NCI-H69 (cell line): ENCODE measurements at places on chromosomes 1 and 21.

DNA sequence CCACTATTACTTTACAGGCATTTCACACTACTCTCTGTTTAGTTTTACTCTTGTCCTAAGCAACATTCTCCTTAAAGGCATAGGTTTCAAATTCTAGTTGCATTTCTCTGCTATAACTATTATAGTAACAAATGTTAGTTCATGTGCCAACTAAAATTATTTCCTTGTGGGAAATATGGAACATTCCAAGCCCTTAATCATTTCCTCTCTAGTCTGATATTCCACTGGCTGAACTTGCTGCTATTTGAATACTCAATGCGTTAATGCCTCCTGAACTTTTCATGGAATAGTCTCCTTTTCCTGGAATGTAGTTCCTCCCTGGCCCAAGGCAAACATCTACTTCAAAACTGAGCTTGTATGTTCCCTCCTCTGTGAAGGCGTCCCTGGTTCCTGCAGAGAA lies 19.3 kb upstream of the TBX19 start:
- DNase-seq, result no peak

DNA sequence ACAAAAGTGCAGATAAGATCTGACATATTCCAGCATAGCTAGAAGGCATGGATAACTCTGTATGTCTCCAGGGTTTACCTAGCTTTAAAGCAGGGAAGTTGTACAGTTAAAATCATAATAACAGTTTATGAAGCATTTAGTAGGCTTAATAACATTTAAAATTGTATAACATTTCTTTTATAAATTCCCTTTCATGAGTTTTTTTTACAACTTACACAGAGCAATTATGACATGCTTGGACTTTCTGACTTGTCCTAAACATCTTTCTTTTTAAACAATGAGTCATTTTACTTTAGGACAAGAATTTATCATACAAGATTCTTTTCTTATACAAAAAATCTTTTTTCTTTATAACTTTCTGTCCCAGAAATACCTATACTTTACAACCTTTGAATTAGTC lies 408.5 kb upstream of the NEGR1 start:
- no peak for DNase-seq

- no peak for DNase-seq
Observed at GRCh38 chr1:224816062-224816461, 113.4 kb upstream of the DNAH14 start.

DNA sequence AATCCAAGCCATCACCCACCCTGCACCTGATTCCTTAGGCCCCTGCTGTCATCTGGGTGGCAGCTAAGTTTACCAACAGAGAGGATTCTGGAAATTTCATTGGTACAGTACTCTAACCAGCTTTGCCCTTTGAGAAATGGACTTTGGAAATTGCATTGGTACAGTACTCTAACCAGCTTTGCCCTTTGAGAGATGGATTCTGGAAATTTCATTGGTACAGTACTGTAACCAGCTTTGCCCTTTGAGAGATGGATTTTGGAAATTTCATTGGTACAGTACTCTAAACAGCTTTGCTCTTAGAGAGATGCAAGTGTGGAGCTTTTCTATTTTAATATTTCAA lies 42.5 kb downstream of the MAB21L3 start:
- DNase-seq, result no peak

DNA sequence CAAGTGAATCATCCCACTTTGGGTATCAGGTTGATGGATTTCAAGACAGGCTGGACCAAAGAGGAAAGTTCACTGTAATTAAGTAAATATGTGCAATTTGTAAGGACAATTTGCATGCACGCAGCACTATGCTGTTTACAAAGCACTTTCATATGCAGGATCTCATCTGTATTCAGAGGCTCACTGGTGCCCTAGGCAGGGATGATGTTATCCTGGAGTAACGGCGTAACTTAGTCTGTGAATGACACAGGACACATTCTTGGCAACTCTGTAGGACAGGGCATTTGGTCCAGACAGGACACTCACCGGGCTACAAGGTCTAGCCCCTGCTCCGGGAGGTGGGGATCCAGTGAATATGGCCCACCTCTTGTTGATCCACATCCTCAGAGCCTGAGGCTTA lies 365.4 kb upstream of the DUSP10 start:
- DNase-seq, result peak; percentile 47

GRCh38 chr1:153934746-153935145 lies 11.8 kb downstream of the DENND4B start:
- no peak for DNase-seq

DNA sequence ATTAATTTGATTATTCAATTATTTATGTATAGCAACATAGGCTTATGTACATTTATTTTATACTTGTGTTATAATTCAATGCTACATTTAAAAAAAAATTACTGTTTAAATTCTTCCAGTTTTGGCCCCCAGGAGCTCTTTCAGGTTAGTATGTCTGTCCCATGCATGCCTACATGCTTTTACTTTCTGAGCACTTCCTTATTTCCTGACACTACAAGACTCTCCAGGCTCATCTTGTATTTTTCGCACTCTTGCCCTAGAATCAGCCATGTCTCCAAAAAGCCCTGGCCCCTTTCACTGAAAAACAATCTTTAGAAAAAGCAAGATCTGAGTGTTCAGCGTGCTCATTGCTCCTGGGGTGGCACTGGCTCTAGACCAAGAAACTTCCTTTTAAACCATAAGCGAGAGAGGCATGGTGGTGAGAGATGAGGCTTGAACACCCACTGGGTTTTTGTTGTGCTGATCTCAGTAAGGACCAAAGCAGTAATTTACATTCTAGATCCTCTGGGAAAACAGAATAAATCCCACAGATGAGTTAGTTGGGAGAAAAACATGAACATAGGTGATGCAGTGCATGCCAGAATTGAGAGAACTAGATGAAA lies 95.0 kb downstream of the SLC30A10 start:
- DNase-seq, result peak; percentile 81

- peak; percentile 30 for DNase-seq
Observed at GRCh38 chr1:207025146-207025880, 7.2 kb downstream of the C1orf116 start.

- DNase-seq, result no peak
Observed at GRCh38 chr1:164604541-164604940, 45.6 kb downstream of the PBX1 start.

DNA sequence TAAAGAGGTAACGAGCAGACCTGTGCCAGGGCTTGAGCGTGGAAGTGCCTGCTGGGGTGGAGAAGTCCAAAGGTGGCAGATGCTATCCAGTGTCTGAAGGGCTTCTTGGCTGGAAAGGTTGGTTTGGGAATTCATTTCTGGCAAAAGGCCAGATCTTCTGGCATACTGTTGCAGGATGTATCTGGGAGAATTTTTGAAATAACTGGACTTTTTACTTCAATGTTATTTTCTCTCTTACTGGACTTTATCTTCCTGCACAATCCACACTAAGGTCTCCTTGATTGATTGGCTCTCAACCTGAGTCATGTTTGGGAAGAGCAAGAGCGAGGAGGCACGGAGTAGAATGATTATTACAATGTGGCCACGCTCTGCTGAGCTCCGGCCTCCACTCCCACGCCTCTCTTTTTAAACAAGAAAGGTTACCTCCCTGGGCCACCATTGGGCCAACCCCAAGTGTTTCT lies 278.4 kb downstream of the TM2D1 start:
- DNase-seq, result peak; percentile 14

GRCh38 chr1:19153169-19153568 lies 56.9 kb downstream of the UBR4 start:
- DNase-seq, result no peak

DNA sequence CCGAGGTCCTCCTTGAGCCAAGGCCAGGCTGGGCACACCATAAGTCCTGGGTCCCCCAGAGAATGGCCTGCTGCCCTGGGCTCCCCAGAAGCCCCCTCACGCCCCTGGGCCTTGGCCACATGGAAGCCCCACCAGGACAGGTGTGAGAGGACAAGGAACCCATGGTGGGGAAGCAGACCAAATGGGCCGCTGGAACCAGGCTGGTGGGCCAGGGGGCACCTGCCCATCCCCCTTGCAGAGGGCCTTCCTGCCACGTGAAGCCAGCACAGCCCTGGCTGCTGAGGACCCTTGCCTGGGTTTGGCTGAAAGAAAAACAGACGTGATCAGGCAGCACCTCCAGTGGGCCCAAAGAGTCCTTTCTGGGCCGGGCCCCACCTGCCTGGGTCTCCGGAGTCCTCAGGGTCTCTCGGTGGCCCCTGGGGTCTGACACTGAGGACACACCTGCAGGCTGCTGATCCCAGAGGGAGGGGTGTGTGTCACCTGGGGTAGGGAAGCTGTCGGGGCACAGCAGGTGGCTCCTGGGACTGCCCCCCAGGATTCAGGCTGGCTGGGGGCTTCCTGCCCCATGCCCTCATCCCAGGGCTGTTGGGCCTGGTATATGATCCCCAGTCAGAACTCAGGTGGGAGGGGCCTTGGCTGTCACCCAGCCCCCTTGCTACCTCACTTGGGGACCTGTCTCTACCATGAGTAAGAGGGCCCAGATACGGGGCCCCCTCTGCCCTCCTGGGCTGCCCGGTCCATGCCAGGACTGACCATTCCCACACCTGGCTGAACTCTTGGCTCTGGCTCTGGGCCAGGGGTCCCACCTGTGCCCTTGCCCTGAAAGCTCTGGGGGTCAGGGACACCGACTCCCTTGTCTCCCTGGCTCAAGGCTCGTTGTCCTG lies 3.3 kb upstream of the SMYD3 start:
- no peak for DNase-seq

DNA sequence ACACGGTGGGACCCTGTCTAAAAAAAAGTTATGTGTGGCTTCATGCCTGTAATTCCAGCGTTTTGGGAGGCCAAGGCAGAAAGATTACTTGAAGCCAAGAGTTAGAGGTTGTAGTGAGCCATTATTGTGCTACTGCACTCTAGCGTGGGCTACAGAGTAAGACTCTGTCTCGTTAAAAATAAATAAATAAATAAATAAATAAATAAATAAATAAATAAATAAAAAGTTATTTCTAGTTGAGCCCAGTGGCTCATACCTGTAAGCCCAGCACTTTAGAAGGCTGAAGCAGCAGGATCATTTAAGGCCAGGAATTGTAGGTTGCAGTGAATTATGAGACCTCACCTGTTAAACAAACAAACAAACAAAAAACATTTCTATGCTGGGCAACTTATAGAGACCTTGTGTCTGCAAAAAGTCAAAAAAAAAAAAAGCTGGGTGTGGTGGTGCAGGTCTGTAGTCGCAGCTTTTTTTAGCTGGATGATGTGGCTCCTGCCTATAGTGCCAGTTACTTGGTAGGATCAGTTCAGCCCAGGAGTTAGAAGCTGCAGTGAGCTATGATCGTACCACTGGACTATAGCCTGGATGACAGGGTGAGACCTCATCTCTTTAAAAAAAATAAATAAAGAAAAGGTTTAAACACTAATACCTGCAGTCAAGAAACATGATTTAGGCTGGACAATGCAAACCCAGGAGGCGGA lies 25.6 kb downstream of the GON4L start:
- no peak for DNase-seq

DNA sequence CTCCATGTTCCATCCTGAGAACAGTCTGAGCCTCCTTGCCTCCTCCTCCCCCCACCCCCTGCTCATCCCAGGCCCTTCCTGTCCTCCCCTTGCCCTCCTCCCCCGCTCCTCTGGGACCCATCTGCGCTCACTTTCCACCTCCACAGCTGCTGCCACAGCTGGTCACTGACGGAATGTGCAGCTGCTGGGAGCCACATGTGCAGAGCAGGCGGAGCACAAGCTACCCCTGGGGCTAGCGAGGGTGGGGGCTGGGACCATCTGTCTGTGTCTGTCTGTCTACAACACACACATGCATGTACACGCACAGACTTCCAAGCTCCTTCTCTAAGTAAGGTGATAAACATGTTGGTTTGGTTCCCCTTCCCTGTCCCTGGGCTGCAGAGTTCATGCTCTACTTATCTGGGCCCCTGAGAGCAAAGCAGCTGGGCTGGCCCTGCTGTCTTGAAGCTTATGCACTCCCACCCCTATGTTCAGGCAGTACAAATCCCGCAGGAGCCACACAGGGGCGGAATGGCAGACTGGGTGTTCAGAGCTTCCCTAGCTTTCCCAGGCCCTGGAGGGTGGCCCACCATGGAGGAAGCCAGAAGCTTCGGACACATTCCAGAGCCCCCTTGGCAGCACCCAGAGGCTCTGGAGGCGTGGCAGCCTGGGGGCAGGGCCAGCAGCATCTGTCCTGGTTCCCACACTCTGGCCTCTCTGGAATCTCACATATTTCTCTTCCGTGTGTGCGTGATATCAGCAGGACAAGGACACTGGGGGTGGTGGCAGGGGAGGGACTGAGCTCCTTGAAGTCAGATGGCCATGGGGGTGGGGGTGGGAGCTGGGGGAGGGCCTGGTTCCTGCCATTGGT lies 7.0 kb upstream of the HEYL start:
- DNase-seq, result peak; percentile 22

DNA sequence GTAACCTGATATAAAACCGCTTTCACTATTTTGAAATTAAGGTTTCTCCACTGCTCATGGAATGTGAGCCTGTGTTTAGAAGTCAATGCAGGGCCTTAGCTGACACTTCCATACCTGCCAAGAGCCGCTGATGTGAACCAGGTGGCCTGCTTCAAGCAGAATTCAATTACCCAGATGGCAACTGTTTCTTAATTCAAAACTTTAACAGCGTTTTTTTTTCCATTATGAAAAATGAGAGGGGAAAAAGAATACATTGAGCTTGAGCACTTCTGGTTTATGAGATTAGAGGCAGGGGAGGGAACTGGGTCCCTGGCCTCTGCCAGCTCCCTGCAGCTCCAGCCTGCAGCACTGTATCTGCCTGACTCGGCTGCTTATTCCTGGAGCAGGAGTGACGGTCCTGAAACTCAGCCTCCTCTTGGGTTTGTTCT lies 7.7 kb upstream of the ATP1A1 start:
- peak; percentile 32 for DNase-seq

DNA sequence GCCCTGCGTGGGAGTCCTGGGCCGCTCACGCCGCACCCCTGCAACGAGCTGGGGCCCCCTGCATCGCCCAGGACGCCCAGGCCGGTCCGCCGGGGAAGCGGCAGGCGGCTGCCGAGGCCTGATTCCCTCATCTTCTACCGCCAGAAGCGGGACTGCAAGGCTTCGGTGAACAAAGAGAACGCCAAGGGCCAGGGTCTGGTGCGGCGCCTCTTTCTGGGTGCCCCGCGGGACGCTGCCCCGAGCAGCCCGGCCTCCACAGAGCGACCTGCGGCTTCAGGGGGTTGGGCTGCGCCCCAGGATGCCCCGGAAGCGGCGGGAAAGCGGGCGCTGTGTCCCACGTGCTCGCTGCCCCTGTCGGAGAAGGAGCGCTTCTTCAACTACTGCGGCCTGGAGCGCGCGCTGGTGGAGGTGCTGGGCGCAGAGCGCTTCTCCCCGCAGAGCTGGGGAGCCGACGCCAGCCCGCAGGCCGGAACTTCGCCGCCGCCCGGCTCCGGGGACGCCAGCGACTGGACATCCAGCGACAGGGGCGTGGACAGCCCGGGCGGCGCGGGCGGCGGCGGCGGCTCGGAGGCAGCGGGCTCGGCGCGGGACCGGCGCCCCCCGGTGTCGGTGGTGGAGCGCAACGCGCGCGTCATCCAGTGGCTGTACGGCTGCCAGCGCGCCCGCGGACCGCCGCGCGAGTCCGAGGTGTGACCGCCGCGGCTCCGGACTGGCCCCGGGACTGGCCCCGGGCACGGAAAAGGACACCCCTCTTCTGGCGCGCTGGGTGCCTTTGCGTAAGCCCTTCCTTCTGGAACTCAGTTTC lies 2.7 kb downstream of the FAM110D start:
- DNase-seq, result peak; percentile 70
